ENCODE measurements at places on chromosomes 2 and 18.

- DNase-seq: no peak
Observed at GRCh38 chr18:41513438-41513837, 441.6 kb upstream of the PIK3C3 start.

DNA sequence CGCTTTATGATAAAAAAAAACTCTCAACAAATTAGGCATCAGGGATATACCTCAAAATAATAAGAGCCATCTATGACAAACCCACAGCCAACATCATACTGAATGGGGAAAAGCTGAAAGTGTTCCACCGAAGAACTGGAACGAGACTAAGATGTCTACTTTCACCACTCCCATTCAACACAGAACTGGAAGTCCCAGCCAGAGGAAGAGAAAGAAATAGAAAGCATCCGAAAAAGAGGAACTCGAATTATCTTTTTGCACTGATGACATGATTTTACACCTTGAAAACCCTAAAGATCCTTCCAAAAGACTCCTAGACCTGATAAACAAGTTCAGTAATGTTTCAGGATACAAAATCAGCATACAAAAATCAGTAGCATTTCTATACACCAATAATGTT, 121.6 kb downstream of the ZRANB3 start:
- no peak for DNase-seq

DNA sequence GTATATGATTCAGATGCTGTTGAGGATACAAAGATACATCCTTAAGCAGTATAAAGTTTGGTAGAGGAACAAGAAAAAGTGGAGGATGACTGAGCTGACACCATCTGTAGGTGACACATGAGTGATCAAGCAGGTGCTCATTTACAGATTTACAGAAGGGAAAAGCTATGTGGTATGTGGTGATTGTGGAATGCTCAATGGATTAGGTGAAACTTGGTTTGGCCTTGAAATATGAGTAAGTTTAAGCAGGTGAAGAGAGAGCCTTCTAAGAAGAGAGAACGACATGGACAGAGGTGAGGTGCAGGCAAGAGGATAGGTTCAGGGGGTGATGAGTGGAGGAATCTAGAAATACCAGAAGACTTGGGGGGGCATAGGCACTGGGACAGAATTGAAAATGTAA, 5.9 kb downstream of the ASXL3 start:
- DNase-seq: no peak

GRCh38 chr2:222479859-222480258, 55.5 kb downstream of the SGPP2 start:
- no peak for DNase-seq

DNA sequence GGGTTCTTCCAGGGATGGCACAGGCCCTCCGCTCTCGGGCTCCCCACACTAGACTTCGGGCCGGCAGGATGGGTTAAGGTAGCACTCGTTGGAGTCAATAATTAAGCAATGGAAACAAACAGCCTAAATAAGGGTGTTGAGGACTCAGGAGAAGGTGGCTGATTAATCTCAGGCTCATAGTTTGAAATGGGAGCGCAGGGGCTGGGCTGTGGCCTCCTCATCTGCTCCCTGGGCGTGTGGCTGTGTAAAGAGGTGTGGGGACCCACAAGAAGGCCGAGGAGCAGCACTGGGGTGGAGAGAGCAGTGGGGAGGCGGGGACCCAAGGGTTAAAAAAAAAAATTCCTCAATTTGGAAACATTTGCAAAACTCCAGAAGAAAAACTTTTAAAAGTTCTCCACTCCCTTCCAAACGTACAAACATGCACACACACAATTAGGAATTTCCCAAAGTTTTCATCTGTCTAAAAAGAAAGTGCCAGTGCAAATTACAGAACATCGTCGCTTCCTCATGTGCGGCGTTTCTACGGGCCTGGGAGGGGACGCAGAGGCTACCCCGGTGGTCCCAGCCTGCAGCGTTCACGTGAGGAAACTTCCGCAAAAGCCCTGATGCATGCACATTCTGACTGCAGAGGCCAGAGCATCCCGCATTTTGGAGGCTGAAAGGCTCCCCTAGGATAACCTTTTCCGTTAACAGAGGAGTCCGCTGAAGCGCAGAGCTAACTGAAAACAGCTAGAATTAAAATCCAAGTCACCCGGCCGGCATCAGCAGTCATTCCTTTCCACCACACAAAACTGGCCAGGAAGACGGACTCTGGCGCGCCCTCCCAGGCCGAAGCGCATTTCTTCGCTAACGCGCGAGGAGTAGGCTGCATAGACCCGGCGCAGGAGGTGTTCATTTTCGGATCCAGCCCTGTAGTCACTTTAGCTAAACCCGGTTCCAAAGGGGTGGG, 1.0 kb upstream of the TUBB6 start:
- DNase-seq: no peak

DNA sequence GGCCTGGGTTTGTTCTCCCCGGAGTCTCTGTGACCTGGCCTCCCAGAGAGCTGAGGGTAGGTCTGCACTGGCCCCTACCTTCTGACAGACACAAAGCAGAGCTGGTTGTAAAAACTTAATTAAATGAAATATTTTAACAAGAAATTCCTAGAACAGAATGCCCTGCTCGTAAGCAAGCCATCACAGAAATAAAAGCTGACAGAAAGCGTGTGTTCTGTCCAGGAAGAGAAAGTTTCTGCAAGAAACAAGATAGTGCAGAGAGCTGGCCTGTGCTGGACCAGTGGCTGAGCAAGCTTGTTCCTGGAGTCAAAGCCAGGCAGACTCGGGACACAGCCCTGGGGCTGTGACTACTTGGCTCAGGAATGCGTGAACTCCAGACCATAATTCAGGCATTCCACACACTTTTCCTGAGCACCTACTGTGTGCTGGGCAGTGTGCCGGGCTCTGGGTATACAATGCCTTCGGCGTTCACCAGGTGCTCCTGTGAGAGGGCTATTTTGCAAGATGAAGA, 51.6 kb downstream of the APOB start:
- DNase-seq: no peak

DNA sequence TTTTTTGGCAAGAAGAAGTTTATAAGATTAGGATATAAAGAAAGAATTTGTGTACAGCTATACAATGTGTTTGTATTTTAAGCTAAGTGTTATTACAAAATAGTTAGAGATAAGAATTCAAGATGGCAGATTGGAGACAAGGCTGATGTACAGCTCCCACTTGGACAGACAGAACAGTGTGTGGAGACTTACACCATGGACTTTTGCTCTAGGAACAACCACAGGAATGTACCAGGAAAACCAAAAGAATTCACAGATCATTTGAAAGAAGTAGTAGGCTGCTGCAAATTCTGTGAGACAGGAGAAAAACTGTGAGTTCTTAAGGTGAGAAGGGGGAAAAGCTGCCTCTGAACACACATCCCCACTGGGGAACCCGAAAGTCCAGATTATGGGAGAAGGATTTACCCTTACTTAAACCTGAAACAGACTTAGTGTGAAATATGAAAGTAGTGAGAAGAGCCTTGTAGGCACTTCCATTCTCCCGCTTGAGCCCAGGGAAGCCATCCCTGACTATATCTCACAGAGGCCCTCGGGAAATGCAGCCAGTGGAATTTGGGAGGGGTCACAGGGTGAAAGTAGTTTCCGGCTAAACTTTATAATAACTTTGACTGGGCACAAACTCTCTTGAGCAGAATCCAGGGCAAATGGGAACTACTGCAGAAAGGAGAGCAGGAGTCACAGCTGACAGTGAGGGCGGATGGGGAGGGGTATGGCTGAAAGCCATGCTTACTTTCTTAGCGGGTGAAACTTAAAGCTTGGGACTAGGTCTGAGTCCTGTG, 11.6 kb upstream of the RPRD1A start:
- no peak for DNase-seq

DNA sequence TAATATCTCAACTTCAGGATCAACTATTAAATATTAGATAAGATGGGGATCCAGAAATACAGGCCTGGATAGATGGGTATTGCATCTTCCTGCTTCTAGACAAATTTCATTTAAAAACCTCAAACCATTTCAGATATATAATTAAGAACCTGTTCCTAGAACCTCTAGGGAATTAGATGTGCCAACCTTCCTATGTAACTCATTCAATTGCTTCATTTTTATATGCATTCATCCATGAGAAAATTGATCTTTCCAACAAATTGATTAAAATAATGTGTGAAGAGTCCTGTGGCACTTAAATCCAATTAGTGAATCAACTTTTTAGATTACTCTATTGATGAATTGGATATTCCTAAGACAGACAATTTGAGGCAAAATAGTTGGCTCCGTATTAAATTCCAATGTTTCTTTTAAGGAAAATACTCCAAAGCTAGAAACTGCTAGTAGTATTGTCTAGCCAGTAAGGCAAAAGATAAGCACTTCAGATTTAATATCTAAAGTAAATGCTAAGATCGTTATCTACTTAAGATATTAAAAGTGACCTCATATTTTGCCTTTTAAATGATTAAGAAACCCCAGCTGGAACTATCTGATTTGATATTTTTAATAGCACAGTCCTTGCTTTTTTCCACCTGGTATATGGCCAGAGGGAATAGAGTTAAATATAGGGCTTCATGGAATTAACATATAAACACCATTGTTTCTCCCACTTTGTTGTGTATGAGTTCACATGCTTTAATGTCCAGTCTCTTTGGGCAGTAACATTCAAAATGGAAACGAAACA, 35.8 kb downstream of the DARS1 start:
- no peak for DNase-seq

- DNase-seq: no peak
Observed at GRCh38 chr2:236714080-236714479, 144.5 kb downstream of the ACKR3 start.

GRCh38 chr2:1972011-1972410, 227.7 kb upstream of the PXDN start:
- no peak for DNase-seq

GRCh38 chr18:9130806-9131205, 5.8 kb upstream of the ANKRD12 start:
- no peak for DNase-seq

DNA sequence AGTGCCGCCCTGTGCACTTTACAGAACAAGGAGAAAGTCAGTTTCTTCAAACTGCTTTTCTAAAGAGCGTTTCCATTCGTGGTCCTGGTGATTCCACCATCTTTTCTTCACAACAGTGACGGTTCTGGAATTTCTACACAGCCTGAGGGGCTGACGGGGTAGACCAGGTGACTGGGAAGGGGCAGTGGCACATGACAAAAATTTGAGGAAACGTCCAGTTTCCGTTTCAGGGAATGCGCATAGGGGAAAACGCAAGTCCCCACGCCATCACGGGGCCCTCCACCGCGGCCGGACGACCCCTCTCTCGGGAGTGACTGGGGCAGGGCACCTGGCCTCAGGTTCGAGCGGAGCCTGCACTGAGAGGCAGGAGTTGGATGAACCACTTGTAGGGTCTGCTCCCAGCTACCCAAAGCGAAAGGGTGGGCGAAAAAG, 980 bp upstream of the SPTBN1 start:
- no peak for DNase-seq

- no peak for DNase-seq
Observed at GRCh38 chr2:146952696-146953095, 892.1 kb upstream of the ACVR2A start.

- no peak for DNase-seq
Observed at GRCh38 chr2:80256782-80257167, 47.8 kb downstream of the LRRTM1 start.

- no peak for DNase-seq
Observed at GRCh38 chr2:43041661-43042360, 184.6 kb downstream of the ZFP36L2 start.

DNA sequence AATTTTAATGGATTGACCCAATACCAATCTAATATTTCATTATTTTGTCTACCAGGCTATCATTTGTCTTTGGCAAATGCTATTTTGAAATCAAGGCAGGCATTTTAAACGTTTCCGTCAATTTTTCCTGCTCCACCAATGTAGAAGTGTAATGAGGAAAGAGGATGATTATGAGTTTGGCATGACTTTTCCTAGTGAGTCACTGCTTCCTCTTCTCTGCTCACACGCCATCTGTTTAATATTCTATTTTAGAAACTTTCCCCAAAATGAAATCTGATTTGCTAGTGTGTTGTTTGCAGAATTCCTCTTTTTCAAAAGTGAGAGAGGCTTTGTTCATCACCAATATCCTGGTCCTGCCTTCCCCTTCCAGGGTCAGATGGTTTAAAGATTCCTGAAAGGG, 42.5 kb upstream of the PID1 start:
- DNase-seq: no peak

DNA sequence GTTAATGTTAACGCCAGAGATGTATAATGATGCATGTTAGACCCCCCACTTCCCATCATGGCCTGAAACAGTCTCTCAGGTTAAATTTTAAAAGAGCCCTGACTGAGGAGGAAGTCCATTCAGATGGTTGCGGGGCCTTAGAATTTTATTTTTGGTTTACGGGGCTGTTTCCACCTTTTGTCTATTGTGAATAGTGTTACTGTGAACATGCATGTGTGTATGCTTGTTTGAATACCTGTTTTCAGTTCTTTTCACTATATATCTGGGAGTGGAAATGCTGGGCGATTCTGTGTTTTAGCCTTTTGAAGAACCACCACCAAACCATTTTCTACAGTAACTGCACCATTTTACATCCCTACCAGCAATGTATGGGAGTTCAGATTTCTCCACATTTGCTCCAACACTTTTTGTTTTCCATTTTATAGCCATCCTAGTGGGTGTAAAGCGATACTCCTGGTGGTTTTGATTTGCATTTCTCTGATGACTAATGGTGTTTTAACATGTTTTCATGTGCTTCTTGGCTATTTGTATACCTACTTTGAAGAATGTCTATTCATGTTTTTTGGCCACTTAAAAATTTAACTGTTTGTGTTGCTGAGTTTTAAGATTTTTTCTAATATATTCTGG, 133.0 kb downstream of the MYO3B start:
- DNase-seq: no peak

DNA sequence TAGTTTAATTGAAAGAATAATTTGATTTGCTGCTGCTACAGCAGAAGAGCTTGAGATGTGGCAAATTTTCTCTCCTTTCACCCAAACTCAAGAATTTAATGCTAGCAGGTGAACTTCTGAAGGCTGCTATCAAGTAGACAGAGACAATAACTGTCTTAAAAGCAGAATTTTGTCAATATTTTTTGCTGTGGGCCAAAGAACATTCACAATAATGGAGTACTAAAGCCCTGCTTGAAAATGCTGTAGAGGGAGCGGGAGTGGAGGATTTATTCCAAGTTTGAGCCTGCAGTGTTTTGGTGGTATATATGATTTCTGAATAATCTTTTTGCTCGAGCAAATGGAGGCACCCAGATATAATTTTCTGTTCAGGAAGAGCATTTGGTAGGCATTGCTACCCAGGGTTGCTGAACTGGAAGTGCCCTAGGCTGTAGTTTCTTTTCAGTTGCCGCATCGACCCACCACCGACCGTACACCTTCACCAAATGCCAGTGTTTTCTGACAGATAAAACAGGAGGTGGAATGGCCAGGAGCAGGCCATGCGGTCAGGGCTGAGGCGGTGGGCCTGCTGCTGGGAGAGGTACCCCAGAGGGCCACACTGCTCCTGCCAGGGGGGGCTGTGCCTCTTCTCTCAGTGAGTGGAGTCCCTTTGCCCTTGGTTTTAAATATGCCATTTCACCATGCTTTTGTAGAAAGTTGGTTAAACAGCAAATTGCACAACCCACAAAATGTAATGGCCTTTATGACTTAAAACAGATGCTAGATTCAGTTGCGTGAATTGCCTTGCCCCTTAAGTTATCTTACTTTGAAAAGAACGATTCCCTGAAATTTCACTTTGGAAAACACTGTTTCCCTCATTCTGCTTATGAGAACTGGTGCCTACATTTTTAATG, 36.4 kb downstream of the TSHZ1 start:
- DNase-seq: no peak
